ENCODE measurements at places on chromosomes 6 and 20.

- no peak for DNase-seq
Observed at GRCh38 chr6:54291146-54291545, 17.1 kb upstream of the TINAG start.

- DNase-seq, result peak; percentile 63
Observed at GRCh38 chr20:36199345-36200257, 36.7 kb upstream of the AAR2 start.

DNA sequence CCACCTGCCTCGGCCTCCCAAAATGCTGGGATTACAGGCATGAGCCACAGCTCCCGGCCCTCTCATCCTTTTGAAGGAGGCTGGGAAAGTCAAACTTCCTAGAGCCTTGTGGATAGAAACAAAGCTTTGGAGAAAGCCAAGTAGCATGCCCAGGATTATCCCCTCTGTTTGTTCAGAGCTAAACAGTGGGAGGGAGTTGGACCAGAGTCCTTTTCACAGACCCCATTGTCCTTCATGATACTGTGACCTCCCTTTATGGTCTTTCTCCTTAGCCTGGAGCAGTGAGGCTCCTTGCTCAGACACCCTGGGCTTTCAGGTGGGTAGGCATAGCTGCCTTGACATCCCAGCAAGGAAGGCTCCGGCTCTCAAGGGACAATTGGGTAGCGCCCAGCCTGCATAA, 25.4 kb downstream of the ARFGEF3 start:
- DNase-seq, result no peak

DNA sequence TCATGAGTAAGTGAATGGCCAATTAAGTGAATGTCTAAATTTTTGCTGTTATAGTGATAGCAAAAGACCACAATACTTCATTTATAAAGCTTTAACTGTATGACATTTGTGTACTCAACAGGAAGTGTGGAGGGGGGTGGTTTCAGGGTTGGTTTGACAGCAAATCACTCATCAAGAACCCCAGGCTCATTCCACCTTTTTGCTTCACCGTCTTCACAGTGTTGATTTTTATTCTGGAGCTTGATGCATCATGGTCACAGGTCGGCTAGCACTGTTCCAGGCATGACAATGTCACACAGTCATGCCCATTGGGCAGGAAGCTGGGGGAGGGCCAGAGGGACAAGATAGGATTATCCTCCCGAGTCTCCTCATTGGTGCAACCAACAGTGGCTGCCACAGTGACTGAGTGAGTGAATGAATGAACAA, 75.0 kb downstream of the MDGA1 start:
- no peak for DNase-seq

DNA sequence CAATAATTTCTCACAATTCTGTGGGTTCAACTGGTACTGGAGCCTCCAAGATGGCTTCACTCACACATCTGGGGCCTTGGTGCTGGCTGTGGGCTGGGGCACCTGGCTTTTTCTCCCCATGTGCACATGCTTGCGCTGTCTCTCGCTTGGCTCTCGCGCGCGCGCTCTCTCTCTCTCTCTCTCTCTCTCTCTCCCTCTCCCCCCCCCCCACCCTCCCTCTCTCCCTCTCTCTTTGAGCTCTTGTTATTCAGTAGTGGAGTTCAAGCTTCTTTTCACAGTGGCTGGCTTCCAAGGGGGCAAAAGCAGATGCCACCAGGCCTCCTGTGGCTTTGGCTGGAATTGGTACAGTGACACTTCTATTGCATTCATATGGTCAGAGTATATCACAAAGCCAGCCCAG, 10.8 kb upstream of the TBCC start:
- no peak for DNase-seq

DNA sequence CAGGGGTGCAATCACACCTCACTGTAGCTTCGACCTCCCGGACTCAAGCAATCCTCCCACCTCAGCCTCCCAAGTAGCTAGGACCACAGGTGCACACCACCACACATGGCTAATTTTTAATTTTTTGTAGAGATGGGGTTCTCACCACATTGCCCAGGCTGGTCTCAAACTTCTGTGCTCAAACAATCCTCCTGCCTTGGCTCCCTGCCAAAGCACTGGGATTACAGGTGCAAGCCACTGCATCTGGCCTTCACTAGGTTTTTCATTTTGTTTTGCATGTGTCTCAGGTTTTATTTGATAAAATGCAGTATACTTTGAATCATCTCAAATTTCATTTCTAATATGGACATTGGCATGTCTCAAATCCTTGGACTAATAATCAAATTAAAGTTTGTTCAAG, 98.7 kb downstream of the SLC16A10 start:
- no peak for DNase-seq

GRCh38 chr6:128465368-128466343, 54.7 kb downstream of the PTPRK start:
- no peak for DNase-seq

- no peak for DNase-seq
Observed at GRCh38 chr6:46796848-46797580, 3.8 kb downstream of the MEP1A start.

DNA sequence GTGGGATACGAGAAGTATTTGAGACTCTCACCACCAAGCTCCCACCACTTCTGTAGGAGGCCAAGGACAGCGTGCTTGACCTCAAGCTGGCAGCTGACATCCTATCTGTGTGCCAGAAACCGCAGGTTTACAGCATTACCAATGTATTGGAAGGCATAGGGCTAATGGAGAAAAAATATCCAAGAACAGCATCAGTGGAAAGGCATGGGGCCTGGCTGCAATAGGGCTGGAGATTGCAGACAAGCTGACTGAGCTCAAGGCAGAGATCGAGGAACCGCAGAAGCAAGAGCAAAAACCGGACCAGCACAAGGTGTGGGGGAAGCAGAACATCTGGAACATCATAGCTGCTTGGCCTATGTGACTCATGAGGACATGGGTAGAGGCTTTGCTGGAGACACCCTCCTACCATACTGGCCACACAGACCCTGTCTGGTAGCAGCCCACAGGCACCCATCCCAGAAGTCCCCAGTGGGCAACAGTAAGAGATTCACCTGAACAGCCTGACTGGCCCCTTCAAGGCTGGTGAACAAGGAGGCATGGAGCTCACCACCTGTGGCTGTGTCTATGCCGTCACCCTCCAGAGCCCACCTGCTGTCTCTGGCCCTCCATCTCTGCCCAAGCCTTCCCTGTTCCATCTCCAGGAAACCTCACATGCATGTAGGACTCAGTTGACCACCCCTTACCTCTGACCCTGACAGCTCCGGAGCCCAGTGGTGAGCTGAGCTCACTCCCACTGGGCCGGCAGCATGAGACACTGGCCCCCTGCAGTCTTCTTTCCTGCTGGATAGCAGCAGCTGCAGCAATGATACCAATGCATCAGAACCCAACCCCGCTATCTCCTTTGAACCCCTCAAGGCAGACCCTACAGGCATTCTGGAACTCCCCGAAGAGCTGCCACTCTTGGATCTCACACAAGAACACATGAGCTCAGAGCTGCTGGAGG, 171.1 kb downstream of the KIF6 start:
- no peak for DNase-seq

DNA sequence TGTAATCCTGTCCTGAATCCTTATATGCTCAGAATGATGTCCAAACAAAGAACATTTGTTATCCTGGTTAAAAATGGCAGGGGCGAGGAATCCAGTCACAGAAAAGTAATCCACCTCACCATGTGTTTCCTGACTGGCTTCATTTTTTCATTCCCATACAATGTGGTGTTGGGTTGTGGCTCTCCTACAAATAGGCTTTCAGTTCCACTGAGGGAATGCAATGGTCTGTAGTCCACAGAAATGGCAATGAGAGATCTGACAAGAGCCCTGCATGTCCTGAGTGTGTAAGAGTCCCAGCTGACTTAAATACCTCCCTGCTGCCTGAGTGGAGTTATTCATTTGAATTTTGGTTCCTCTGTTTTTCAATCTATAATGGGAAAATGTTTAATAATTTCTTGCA, 47.4 kb upstream of the FBXL4 start:
- DNase-seq, result no peak

- DNase-seq, result no peak
Observed at GRCh38 chr20:22690000-22690399, 105.6 kb upstream of the FOXA2 start.

DNA sequence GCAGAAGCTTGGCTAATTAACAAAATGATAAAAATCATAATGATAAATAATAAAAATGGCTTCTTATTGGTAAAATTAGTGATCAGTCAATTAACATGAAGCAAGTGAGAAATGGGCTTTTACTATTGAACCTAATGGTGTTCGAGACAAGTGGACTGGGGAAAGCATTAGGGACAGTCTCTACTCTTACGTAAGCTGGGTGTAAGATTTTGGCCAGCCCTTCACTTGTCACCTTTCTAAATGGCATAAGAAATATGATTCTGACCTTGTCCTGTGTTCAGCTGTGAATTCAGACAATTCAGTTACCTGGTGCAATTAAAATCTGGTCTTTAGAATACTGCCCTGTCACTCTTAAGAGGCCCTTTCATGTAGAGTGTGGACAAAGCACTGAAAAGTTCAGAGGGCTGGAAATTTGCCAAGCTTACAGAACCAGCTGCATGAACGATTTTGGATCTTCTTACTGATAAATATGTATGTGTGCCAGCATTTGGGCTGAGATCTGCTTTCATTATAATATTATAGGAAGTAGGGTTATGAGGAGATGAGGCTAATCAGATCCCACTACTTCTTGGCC, 115.9 kb downstream of the QRSL1 start:
- DNase-seq, result no peak

DNA sequence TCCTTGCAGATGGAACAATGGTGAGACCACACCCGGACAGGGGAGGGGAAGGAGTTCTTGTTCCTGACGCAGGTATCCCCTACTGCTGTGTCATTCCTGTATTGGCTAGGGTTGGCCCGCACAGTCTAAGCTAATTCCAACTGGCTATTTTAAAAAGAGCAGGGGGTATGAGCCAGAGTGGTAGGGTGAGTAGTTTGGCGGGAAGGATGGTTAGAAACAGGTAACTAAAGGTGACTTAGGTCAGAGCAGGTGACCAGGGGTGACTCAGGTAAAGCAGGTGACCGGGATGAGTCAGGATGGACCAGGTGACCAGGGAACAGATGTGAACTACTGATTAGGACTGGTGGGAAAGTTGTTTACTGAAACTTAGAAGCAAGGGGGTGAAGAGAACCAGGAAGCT, 58.0 kb downstream of the ZNF292 start:
- DNase-seq, result no peak

GRCh38 chr6:28657381-28657768, 131.7 kb downstream of the GPX5 start:
- peak; percentile 14 for DNase-seq

- peak; percentile 13 for DNase-seq
Observed at GRCh38 chr20:5714261-5715041, 35.8 kb upstream of the SHLD1 start.

- no peak for DNase-seq
Observed at GRCh38 chr20:17012546-17013226, 214.2 kb upstream of the PCSK2 start.

- no peak for DNase-seq
Observed at GRCh38 chr6:1322696-1323219, 10.9 kb downstream of the FOXQ1 start.

DNA sequence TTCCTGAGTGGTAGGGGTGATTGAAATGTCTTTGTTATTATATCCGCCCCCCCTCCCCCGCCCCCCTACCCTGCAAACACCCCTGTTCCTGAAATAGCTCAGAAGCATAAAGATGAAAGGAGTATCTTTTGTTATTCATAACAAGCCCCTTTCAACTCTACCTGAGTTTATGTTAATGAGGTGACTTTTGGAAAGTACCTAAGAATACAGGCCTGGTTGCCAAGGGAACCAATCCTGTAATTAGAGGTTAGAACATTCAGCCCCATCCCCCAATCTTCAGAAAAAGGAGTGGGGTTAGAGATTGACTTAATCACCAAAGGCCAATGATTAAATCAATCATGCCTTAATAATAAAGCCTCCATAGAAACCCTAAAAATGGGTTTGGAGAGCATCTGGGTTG, 979.2 kb upstream of the GJE1 start:
- DNase-seq, result peak; percentile 83

- DNase-seq, result no peak
Observed at GRCh38 chr6:12275107-12275506, 15.1 kb upstream of the EDN1 start.

- no peak for DNase-seq
Observed at GRCh38 chr6:112927641-112928320, 580.7 kb downstream of the RFPL4B start.

GRCh38 chr6:38177882-38178583, 358.5 kb downstream of the ZFAND3 start:
- no peak for DNase-seq

DNA sequence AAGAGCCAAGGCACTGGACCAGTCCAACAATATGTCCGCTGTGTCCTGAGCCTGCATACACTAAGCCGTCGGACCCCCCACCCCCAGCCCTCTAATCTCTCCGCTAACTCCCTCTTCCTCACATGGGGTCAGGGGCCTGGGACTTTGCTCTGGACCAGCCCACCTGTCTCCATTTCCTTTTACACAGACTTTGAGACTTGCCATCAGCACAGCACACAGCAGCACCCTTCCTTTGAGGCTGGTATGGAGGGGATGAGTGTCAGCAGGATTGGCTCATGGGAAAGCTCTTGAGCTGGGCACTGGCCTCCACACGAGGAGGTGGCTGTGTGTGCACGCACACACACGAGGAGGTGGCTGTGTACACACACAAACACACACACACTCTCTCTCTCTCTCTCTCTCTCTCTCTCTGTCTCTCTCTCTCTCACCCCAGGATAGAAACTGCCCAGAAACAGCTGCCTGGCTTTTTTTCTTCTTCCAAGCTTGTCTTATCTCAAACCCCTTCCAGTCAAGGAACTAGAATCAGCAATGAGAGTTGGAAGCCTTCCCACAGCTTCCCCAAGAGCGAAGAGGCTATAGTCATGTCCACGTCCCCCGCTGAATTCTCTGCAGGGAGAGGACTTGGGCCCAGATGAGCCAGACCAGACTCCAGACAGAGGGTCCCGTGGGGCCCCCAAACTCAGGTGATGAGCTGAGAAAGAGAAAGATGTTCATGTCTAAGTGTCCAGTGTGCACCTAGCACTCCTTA, 18.6 kb downstream of the SLC9A8 start:
- no peak for DNase-seq

- DNase-seq, result no peak
Observed at GRCh38 chr6:153003366-153003690, 819 bp upstream of the MTRF1L start.

- DNase-seq, result no peak
Observed at GRCh38 chr20:8456765-8457164, 324.7 kb downstream of the PLCB1 start.

GRCh38 chr20:37276494-37277252, 12.8 kb upstream of the MANBAL start:
- no peak for DNase-seq

GRCh38 chr20:35831029-35831428, 59.2 kb downstream of the PHF20 start:
- DNase-seq, result no peak

GRCh38 chr20:19881080-19881840, 123.2 kb downstream of the RIN2 start:
- no peak for DNase-seq

- DNase-seq, result no peak
Observed at GRCh38 chr6:159590835-159591234, 102.2 kb downstream of the SOD2 start.

DNA sequence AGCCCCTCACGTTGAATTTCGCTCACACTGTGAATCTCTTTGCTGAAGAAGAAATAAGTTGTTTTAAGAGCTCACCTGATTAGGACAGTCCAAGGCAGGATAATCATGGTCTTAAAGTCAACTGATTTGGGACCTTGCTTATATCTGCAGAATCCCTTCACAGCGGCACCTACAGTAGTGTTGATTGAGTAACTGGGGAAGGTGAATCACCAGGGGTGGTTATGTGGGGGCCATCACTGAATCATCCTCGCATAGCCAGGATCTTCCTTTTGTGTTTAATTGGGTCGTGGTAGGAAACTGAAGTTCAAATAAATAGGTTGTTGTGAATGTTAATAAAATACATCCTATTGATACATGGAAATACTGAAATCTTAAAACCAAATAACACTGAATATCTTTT, 20.2 kb upstream of the MICA start:
- no peak for DNase-seq
